ENCODE measurements at places on chromosomes 3 and 15.

DNA sequence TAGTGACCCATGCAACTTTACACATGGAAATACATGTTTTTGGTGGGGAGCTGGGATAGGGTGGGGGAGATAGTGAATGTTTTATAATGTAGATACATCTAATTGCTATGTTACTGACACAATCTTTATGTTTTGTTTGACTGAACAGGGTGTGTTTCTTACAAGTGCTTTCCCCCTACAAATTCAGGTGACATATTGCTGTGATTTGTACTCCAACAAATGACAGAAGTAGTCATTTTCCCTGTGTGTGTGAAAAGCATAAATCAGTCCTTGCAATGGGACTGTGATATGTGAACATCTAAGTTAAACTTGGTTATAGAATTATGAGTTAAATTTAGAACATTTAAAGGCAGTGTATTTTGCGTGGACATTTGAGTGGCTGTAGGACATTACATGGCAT, 27.3 kb downstream of the OTOL1 start:
- no peak for DNase-seq

- DNase-seq = no peak
Measured at GRCh38 chr3:194056731-194057415, 79.1 kb upstream of the HES1 start.

DNA sequence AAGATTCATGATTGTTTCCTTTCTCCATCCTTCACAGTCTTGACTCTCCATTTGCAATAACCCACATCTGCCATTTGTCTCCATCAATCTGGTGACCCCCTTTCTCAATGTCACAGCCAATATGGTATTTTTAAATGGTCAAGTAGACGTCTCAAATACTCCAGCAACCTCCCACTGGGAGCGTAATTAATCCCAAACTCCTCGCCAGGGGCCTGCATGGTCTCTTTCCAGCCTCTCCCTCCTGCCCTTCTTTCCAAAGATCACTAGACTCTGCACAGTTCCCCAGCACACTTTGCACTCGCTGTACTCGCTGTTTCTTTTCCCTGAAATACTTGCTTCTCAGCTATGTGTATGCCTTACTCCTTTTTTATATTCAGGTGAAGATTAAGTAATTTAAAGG, 115.3 kb downstream of the PLCH1 start:
- DNase-seq = no peak

DNA sequence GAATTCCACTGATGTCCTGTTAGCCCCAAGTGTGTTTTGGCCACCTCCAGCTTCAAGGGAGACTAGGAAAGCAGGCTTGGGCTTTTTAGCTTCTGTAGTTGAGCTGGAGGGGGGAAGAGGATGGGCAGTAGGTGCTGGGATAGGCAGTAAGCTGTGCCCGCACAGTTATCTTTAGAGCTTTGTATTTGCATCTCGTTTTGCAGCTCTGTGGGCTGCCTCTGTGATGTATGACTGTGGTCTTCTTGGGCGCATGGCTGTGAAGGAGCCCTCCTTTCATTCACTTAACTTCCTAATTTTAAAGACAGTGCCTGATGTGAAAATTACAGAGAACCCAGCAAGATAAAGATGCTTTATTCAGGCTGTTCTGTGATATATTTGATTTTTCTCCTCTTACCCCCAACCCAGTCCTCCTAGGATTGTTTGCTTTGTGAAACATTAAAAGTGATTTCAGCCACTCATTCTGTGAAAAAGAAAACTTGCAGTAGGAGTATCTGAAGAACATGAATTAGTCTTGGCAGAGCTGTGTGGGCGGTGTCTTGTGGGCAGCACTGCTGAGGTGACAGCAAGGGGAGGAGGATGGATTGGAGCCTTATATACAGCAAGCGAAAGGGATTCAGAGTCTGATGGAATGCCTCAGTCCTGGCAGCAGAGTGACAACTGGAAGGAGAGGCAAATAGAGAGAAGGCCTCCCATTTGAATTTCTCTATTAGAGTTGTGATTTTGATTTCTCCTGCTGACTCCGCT, 74.3 kb downstream of the LARS2 start:
- no peak for DNase-seq

DNA sequence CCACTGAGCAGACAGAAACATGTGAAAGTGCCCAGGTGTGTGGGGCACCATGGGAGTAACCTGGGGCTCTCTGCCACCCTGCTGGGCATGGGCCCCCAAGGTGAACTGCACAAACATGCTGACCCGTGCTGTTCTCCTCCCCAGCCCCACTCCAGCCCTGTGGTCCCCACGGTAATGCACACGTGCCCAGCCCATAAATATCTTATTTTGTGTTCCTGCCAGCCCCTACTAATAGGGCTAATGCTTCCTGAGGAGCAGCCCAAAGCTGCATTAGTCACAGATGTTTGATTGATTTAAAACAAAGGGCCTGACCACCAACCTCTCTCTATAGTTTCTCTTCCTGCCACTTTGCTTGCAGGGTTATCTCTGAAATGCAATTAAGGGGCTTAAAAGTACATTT, 95.4 kb downstream of the ABHD5 start:
- no peak for DNase-seq

Measured in HCEC 1CT (cell line).